Head of caudate nucleus (tissue), 42 donors: ENCODE measurements at places on chromosomes 5 and 9.

DNA sequence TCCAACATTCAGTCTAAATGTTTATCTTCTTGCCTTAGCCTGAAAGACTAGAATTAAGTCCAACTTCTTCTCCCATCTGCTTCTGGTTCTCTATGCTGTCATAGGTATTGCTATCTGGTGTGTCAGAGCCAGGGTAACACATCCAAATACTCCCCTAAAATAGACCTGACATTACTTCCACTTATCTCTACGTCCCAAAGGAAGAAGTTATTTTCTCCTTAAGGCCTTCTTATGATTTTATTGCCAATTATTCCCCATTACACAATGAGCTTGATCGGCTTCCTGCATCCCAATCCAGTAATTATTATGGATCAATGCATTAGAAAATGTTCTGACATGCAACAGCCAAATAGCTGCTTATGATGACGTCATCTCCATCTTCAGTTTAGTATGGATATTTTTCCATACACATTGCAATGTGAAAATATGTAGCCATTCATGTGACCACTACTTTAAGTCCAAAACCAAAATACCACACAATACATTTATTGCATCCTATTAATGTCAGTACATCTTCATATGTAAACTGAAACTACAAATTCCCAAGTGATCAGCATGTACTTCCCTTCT lies 555.5 kb downstream of the MAT2B start:
- no peak for DNase-seq

- DNase-seq = no peak
These were observed 105.0 kb downstream of the FGF18 start for GRCh38 chr5:171524466-171524865.

GRCh38 chr9:17996728-17997127 lies 417.9 kb downstream of the SH3GL2 start:
- no peak for DNase-seq

- no peak for DNase-seq
These were observed 28.7 kb downstream of the ISL1 start for GRCh38 chr5:51411921-51412325.

GRCh38 chr9:79656169-79656568 lies 84.4 kb downstream of the TLE4 start:
- DNase-seq = no peak
